ENCODE measurements at places on chromosomes 7 and 10. TPM values are rescaled to one million over a fixed set of nuclear protein-coding genes. Genes with fewer than 3 reads are reported as not detected.

Gene SMIM30
- 50.4 TPM for total RNA-seq

Gene STRA8
- total RNA-seq, result not detected

Gene STRIP2
- total RNA-seq, result 0.15 TPM

- no peaks in the 10 kb centered on the region for H3K36me3 ChIP-seq
- DNase-seq, result no peak
- H3K4me1 ChIP-seq, result no peaks in the 10 kb centered on the region
- no peak overlapping the region for H3K27ac ChIP-seq
- no peak overlapping the region for H3K4me3 ChIP-seq
Observed at GRCh38 chr10:19749185-19749729, 67.0 kb upstream of the PLXDC2 start.

DNA sequence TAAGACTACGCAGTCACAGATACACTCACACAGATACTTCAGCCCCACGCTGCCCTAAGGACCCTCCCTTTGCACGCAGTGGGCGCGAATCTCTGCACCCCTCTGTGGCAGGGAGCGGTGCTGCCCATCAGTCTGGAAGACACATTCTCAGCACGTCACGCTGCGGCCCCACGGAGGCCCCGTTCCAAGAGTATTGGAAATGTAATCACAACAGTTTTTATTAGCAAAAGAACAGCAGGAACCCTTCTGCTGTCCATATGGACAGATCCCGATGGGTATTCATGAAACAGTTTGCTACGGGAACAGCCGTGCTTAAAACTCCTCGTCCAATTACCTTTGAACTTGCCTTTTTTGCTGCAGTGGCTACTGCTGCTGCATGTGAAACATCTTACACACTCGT, 131.0 kb downstream of the RPS24 start:
- H3K4me3 ChIP-seq, result no peak overlapping the region
- H3K4me1 ChIP-seq, result peaks cover 4% of the 10 kb centered on the region
- H3K27ac ChIP-seq, result no peak overlapping the region
- DNase-seq, result no peak
- H3K27me3 ChIP-seq, result no peaks in the 10 kb centered on the region

DNA sequence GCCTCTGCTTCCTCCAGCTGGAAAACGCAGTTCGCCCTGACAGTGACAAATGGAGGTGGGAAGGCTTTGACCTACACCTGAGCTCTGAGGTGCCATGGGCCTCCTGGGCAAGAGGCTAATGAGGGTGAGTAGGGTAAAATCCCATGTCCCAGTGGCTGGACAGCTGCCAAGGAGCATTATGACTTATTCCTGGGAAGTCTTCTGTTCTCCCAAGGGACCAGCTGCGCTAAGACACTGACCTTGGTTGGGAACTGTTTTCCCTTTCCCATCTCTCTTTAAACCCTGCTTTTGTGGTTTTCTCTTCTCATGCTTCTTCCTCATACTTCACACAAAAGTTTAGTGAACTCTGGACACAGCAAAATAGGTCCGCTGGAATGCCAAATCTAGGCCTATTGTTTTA, 72.6 kb downstream of the COPG2 start:
- H3K36me3 ChIP-seq, result 0 out of 2 replicates have a peak, but pooled peaks cover 3% of the 10 kb centered on the region
- no peak for DNase-seq
- H3K27ac ChIP-seq, result no peak overlapping the region

- H3K36me3 ChIP-seq, result peaks cover 35% of the 10 kb centered on the region
- no peak overlapping the region for H3K4me3 ChIP-seq
- peak overlapping the region; percentile 91 for H3K27ac ChIP-seq
- DNase-seq, result peak; percentile 90
Observed at GRCh38 chr7:90772410-90772809, 176.3 kb downstream of the CDK14 start.

DNA sequence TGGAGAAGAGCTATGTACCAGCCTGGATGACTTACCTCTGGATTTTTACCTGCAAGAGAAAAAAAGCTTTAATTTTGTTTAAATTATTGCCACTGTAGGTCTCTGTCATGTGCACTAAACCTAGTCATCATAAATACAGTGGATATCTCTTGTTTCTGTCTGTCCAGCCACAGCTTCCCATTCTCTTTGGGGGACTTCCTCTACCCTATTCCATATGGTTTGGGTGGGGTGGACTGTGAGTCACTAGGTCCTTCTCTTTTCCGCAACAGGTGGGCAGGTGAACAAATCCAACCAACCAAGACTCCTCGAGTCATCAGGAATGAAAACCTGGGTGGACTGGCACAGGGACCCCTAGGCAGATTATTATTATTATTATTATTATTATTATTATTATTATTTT, 87.3 kb upstream of the CYTH3 start:
- H3K27ac ChIP-seq, result no peak overlapping the region
- no peak for DNase-seq
- H3K36me3 ChIP-seq, result no peaks in the 10 kb centered on the region
- no peak overlapping the region for H3K4me3 ChIP-seq

DNA sequence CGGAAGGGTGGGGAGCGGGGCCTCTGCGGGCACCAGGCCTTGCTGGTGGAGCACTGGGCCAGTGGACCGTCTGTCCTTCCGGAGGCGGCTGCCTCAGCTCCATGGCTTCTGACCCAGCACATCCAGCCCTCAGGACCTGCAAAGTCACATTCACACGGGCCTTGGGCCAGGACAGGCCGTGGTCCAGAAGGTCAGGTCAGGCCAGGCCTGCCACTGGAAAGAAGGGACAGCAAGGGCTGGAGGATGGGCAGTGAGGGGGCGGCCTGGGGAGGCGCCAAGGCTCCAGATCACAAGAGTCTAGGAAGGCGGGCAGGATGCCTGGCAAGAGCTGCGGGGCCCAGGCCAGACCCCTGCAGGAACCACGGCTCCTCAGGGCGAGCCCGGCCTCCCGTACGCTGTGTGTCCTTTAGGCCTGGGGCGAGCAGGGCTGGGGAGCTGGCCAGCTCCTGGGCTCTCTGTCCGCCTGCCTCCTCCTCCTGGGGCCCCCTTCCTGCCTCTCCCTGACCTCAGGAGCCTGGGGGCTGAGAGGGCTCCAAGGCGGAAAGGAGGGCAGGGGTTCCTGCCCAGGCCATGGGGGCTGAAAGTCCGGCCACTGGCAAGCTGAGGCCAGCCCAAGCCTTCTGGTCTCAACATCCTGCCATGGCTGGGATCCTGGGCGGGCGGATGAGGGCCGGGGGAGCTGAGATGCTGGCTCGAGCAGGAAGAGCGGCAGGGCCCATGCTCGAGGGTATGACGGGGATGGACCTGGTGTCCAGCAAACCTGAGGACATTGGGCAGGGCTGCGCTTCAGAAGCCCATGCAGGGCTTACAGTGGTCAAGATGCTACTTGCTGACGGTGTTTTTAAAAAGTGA, 225.8 kb downstream of the ELFN1 start:
- H3K27ac ChIP-seq, result no peak overlapping the region
- no peaks in the 10 kb centered on the region for H3K36me3 ChIP-seq
- no peak for DNase-seq
- no peak overlapping the region for H3K4me3 ChIP-seq
- H3K4me1 ChIP-seq, result no peaks in the 10 kb centered on the region

- H3K4me3 ChIP-seq, result no peak overlapping the region
- no peak for DNase-seq
- H3K36me3 ChIP-seq, result peaks cover 42% of the 10 kb centered on the region
- H3K4me1 ChIP-seq, result no peaks in the 10 kb centered on the region
- H3K27me3 ChIP-seq, result no peaks in the 10 kb centered on the region
Observed at GRCh38 chr7:157371296-157371695, 34.5 kb downstream of the DNAJB6 start.

- H3K36me3 ChIP-seq, result no peaks in the 10 kb centered on the region
- no peak for DNase-seq
- H3K4me3 ChIP-seq, result no peak overlapping the region
- no peaks in the 10 kb centered on the region for H3K4me1 ChIP-seq
Observed at GRCh38 chr7:18020138-18020715, 7.4 kb downstream of the PRPS1L1 start.

DNA sequence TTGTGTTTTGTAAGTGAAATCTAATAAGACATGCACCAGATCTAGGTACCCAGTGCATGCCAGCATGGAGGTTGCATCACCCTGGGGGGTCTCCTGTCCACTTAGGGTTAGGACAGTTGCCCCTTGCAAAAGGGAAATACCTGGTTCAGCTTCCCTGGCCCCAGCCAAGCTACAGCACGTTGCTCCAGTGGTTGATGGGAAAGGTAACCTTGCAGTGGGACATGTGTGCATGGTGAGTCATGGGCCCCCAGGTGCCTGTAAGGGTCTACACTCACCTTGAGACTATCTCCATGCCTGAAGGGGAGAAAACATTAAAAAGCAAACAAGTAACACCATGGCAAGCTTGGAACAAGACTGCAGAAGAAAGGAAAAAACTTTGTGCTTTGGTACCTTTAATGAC, 143.9 kb downstream of the LSM5 start:
- H3K27ac ChIP-seq, result no peak overlapping the region
- no peak for DNase-seq
- no peaks in the 10 kb centered on the region for H3K36me3 ChIP-seq
- no peak overlapping the region for H3K4me3 ChIP-seq
- H3K4me1 ChIP-seq, result no peaks in the 10 kb centered on the region

DNA sequence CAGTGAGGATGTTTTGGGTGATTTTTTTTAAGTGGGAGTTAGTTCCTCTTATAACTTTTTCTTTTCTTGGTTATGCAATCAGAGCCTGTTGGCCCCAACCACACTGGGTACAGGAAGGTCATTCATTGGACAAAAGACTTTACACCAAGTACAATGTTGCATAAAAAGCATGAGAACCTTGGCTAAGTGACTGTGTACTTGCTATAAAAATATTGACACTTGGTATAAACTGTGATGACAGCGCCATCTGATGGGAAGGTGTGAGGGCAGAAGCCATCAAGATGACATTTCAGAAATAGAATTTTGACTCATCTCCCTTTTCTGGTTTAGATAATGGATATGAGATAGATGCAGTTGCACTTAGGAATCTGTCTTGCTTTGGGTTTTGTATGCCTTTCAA, 126.4 kb upstream of the CCDC6 start:
- H3K27ac ChIP-seq, result no peak overlapping the region
- no peak overlapping the region for H3K4me3 ChIP-seq
- no peaks in the 10 kb centered on the region for H3K27me3 ChIP-seq
- peaks cover 34% of the 10 kb centered on the region for H3K4me1 ChIP-seq
- DNase-seq, result peak; percentile 86
